Epithelial cell of alveolus of lung (primary cell): ENCODE measurements at places on chromosomes 12 and 14. TPM values are rescaled to one million over a fixed set of nuclear protein-coding genes. Genes with fewer than 3 reads are reported as not detected.

Gene KCNH5
- total RNA-seq = 0.13 and 0.24 TPM in 2 replicates

Gene TOMM20L
- total RNA-seq = not detected in 2 replicates

Gene AQP5
- total RNA-seq = not detected in 2 replicates

Gene SLC6A13
- 2.0 TPM in 1 of 2 replicates, not detected in the other for total RNA-seq

Gene MYH6
- total RNA-seq = not detected in 2 replicates

Gene PLD4
- not detected in 2 replicates for total RNA-seq

Gene GALNT8
- under 0.01 and 0.26 TPM in 2 replicates for total RNA-seq

Gene MSRB3
- 14.8 and 29.7 TPM in 2 replicates for total RNA-seq

Gene MAP1LC3B2
- total RNA-seq = 0.26 and 0.32 TPM in 2 replicates

Gene ACRBP
- total RNA-seq = 0.13 and 0.72 TPM in 2 replicates
